CD8-positive, alpha-beta memory T cell (primary cell): ENCODE measurements at places on chromosomes 5 and 9.

GRCh38 chr9:29966247-29966646 lies 2393.0 kb upstream of the C9orf72 start:
- no peak for DNase-seq

GRCh38 chr9:131618071-131618479 lies 72.8 kb downstream of the PRRT1B start:
- DNase-seq, result no peak

DNA sequence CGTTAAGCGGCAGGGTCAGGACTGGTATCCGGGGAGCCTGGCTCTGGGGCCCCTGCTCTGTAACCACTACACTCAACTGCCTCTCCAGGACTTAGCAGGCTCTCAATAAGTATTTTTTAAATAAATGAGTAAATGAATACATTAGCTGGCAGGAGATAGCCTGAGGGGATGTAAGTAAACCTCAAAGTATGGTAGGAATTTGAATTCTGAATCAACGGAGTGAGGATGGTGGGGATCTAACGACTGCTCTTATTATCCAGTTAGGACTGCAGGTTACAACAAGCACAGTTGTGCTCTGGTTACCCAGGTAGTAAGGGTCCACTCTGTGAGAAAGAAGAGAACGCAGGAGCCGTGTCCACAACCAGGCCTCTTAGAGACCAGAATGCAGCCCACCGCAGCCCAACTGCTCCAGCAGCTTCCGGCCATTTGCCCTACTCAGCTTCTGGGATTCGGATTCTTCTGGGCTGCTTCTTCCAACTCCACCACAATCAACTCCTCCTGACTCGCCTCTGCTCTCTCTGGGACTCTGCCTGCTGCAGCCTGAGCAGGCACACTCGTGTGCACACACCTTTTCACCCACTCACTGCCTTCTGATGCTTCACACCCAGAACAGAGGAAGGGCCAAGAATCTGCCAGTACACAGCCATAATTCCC lies 52.6 kb downstream of the MED27 start:
- DNase-seq, result no peak

DNA sequence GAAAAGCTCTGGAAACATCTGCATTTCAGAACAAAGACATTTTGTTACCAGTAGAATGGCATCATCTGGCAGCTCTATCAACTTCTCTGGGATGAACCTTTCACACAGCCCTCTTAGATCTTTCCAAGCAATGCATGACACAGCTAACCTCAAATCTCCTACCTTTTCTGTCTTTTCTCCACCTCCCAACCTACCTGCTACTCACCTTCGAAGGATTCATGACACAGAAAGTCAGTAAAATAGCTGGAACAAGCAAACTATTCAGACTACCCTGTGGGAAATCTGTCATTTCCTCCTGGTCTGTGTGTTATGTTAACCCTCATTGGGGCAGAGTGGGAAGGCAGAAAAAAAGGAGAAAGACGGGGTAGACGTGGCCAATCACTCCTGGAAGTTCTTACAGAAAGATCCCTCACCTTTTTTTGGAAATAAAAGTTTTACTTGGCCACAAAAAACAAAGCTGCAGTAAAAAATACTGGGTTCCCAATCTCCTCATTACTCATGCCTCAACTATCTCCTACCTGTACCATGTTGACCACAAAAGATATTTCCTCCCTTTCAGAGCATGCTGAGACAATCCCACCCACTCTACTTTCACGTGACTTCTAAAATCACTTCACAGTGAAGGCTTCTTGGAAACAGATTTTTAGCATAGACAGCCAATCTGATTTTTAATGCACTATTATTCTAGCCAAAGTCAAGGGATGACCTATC lies 362.1 kb upstream of the RFX3 start:
- DNase-seq, result no peak

GRCh38 chr5:169688106-169688505 lies 51.0 kb downstream of the DOCK2 start:
- no peak for DNase-seq

GRCh38 chr5:73796164-73797131 lies 170.5 kb downstream of the ARHGEF28 start:
- DNase-seq, result no peak

DNA sequence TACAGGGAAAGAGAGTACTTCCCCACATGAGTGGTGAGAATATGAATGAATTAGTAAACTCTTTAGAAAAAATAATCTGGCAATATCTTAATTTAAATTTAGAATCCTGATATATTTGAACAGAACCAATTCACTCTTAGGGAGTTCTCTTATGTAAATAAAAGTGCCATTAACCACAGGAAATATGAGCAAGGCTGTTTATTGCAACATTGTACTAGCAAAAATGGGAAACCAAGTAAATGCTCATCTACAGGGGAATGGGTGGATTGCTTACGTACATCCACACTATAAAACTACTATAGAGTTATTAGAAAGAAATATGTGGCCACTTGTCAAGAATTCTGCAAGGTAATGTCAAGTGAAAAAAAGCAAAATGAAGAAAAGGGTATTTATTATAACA lies 274.5 kb downstream of the TLE1 start:
- no peak for DNase-seq
